ENCODE measurements at places on chromosomes 2 and 18. TPM values are rescaled to one million over a fixed set of nuclear protein-coding genes. Genes with fewer than 3 reads are reported as not detected.

DNA sequence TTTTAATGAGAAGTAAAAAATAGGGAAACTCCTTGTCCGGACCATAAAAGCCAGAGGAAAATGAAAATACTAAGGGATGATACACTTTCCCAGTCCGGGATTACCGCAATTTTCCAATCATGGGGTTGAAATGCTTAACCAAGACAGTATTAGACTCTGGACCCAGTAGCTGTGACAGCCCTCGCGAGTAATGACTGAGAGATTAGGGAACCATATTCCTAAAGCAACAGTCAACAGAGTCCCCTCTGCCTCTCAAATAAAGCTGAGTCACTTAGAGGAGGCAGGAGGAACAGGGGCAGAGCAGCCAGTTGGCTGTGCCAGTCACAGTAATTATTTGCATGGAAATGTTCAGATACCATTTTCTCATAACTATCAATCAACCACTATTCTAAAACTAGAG, 34.8 kb downstream of the GPATCH11 start:
- no peak for DNase-seq

GRCh38 chr2:119282146-119282995, 58.7 kb downstream of the STEAP3 start:
- no peak for DNase-seq

DNA sequence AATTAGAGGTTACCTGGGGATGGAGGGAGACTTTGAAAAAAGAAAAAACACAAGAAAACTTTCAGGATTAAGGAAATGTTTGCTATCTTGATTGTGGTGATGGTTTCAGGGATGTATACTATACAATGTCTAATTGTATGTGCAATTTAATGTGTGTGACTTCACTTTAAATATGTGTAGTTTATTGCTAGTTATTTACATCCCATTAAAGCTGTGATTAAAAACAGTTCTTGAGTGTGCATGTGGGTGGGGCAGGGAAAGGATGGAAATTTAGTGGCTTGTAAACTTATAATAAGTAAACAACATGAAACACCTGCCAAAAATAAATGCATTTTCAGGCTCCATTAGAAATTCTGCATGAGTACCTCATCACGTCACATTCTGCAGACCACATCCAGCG, 167.0 kb downstream of the MYO5B start:
- DNase-seq: no peak

GRCh38 chr2:240169486-240170353, 29.3 kb upstream of the OTOS start:
- no peak for DNase-seq

- DNase-seq: no peak
These were observed 11.9 kb upstream of the NDUFV2 start for GRCh38 chr18:9090578-9090977.

DNA sequence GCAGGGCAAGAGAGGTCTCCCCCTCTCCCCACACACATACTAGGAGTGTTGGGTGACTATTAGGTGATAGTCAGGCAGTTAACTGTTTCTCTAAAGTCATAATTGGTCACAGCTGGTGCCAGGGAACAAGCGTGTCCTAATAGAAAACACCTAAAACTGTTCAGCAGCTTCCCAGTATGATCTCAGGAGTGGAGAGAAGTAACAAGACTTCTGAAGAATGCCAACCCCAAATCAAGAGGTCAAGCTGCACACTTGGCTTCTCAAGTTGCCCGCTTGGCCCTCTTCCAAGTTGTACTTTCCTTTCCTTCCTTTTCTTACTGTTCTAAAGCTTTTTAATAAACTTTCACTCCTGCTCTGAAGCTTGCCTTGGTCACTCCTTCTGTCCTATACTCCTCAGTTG, 22.4 kb upstream of the STAT1 start:
- DNase-seq: no peak

GRCh38 chr2:32564417-32565035, 63.3 kb upstream of the TTC27 start:
- no peak for DNase-seq

GRCh38 chr2:25805987-25806386, 72.3 kb downstream of the ASXL2 start:
- DNase-seq: no peak

DNA sequence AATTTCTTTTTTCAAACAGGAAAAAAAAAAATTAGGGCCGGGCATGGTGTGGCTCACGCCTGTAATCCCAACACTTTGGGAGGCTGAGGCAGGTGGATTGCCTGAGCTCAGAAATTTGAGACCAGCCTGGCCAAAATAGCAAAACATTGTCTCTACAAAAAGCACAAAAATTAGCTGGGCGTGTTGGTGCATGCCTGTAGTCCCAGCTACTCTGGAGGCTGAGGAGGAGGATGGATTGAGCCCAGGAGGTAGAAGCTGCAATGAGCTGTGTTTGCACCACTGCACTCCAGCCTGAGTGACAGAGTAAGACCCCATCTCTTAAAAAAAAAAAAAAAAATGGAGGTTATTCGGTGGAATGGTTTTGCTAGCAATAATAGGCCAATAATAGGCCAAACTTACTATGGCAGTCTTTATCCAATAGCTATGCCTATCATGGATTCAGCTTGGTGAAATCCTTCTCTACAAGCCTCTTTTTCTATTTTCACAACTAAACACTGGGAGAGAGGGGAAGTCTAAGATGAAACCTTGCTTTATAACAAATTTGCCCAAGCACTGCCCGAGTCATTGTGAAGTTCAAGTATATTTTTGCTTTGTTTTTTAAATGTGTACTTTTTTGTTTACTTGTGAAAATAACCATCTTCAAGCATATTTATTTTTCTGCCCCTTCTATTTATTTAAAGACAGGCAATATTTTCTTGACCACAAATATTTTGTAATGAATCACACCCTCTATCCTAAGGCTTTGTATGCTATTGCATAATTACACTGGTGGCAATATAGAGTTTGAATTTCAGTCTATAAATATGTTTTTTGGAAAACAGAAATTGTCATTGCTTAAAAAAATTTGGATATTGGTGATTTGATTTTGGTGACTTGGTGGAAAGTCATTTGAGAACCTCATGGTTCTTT, 20.0 kb upstream of the KYNU start:
- no peak for DNase-seq

GRCh38 chr18:53843113-53843760, 381.2 kb downstream of the MBD2 start:
- DNase-seq: peak; percentile 20

DNA sequence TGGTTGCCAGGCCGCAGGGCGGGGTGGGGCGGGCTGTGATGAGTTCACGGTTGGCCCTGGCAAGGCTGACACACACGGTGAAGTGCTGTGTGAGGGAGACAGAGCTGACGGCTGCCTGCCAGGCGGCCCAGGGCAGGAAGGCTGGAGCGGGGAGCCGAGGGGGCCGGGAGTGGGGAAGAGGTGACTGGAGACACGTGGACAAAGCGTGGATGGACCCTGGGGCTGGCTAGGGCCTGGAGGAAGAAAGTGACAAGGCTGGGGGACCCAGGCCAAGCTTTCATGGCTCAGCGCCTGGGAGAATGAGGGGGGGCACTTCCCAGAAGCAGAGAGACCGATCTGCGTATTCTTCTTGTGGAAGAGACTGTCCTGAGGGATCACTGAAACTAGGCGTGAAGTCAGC, 123.2 kb downstream of the DYSF start:
- DNase-seq: no peak

DNA sequence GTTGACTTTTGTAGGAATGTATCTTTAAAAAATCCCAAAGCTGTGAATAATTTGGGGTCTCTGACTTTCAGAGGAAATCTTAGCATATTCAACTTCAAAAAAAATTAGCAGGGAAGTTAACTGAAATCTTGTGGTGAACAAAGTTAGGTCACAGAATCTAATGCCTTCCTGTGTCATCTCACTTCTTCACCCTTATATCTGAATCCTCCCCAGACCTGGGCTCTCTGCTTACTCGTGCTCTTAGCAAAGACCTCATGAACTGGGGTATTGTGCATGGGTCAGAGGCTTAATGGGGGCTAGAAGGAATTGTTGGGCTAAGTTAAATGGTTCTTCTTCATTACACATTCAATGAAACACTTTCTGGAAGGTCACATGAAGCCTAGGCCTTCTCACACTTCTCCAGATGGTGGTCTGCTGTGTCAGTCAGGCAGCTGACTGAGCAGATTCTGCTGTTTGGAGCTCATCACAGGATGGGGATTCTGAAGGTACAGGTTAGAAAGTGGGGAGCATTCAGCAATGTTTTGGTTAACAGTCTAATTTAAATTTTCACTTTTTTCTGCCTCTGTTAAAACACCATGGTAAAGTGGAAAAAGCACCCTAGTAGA, 131.3 kb downstream of the SUCLG1 start:
- DNase-seq: no peak

GRCh38 chr18:31512203-31512764, 14.3 kb downstream of the DSG2 start:
- DNase-seq: peak; percentile 92

GRCh38 chr2:74005786-74006185, 21.1 kb downstream of the TET3 start:
- DNase-seq: no peak

- no peak for DNase-seq
These were observed 14.2 kb upstream of the RTTN start for GRCh38 chr18:70219688-70220087.

DNA sequence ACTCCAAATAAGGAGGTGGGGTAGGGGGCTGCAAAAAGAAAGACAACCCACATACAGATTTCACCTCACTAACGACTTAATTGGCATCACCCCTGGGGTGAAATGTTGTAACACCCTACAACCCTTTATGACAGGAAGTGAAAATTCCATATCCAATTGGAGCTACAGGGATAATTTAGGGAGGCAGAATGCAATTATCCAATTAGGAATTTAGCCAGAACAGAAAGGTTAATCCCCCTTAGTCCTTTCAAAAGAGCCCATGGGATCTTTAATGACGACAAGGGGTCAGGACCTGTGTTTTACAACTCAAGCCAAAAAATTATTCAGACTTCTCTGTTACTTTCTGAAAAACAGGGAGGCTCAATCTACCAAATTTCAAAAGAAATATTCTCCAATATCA, 1027.1 kb downstream of the TMEM182 start:
- no peak for DNase-seq

DNA sequence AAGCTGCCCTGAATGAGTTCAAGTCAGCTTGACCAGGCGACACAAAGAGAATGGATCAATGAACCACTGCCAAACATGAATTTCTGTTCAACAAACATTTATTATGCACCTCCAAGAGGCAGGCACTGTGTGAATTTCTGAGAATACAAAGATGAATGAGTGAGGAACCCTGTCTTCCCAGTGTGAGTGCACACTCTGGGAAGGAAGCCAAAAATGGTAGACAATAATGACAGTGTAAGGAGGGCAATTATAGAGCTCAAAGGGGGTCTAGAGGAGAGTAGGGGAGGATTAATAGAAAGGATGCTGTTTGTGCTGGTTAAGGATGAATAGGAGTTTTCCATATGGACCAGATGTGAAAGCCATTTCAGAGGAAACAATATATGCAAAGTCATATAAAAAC, 213.4 kb downstream of the DCC start:
- DNase-seq: no peak

GRCh38 chr2:238458651-238459050, 31.9 kb downstream of the ASB1 start:
- DNase-seq: no peak

- DNase-seq: no peak
These were observed 7.2 kb upstream of the AFTPH start for GRCh38 chr2:64516651-64517510.

The POTEI gene
- 0.33 TPM for total RNA-seq

The UGT1A4 gene
- total RNA-seq: not detected

The UGT1A5 gene
- not detected for total RNA-seq

The UGT1A3 gene
- total RNA-seq: not detected

The SULT1C4 gene
- not detected for total RNA-seq

The CDH2 gene
- total RNA-seq: 60.4 TPM

The TRPM8 gene
- total RNA-seq: 0.07 TPM

The APLF gene
- 0.58 TPM for total RNA-seq

The SALL3 gene
- not detected for total RNA-seq

The FOXI3 gene
- not detected for total RNA-seq

The MEMO1 gene
- total RNA-seq: 64.5 TPM

Measured in HT1080 (cell line).